ENCODE measurements at places on chromosomes 4 and X.

GRCh38 chr4:83947125-83947829, 411.4 kb downstream of the GPAT3 start:
- DNase-seq = no peak

DNA sequence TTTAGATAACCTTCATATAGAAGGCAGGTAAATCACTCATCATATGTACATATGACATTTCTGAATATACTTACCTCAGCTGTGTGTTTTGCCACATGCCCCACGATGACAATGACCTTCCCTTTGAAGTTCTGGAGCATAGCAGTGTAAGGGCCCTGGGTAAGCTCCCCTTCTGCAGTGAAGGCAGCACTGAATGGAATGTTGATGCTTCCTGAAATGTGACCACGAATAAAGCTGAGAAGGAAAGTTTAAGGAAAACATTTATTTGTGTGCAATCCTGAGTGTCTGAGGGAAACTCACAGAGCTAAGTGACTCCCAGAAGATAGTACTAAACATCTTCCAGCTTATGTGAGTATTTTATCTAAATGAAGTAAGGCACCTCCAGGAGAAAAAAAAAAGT, 200.1 kb downstream of the NPNT start:
- no peak for DNase-seq

DNA sequence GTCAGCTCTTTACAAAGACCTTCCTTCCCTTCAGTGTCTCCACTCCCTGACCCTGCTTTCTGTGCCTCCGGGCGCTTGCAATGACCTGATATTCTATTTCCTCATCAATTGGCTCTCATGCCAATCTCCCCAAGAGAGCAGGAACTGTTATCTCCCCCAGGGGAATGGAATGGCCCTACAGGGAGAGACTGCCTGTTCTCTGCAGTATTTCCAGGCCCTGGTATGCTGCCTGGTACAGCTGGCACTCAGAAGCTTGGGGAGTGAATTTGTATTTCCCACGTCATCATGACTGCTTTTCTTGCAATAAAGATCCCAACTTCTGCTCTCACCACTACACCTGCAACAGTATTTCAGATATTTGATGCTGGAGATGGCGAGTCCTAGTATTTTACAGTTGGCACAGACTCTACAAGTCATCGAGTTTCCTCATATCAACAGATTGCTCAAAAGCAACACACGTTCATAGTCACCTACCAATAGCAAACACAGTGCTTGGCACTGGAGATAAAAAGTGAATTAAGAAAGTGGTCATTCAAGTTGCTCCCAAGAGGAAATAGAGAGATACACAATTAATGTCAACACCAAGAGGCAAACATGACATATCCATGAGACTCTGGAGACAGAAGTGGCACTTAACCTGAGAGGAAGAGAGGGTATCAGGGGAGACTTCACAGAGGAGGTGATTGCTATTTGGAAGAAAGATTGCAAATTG, 90.5 kb upstream of the EGFL6 start:
- DNase-seq = no peak

DNA sequence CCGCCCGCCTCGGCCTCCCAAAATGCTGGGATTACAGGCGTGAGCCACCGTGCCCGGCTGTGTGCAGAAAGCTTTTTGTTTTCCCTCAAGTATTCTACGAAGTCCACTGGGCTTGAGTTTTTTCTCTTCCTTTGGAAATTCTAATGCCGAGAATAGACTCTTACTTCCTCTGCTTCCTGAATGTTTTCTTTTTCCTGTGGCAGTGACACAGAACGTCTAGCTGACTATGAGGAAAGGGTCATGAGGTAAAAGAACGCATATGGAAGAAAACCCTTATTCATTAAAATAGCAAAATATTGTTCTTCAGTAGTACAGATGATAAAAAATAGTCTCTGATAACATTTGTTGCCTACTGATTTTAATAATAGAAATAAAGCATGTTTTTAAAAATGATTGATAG, 4.9 kb upstream of the SLC25A4 start:
- DNase-seq = no peak

- no peak for DNase-seq
Observed at GRCh38 chrX:96480081-96480480, 204.6 kb upstream of the DIAPH2 start.

- DNase-seq = no peak
Observed at GRCh38 chrX:74371425-74372222, 49.7 kb upstream of the SLC16A2 start.

GRCh38 chr4:88799900-88800299, 102.3 kb upstream of the NAP1L5 start:
- no peak for DNase-seq
